Thyroid gland (tissue), 4 donors: ENCODE measurements at places on chromosomes 2 and 18. TPM values are rescaled to one million over a fixed set of nuclear protein-coding genes. Genes with fewer than 3 reads are reported as not detected.

Gene GALNT14
- total RNA-seq, result 0.54 TPM

Gene C2orf66
- not detected for total RNA-seq

Gene MYO3B
- 7.4 TPM for total RNA-seq

Gene BCS1L
- 31.7 TPM for total RNA-seq

Gene FZD7
- total RNA-seq, result 10.1 TPM

Gene COL6A3
- 140 TPM for total RNA-seq

Gene TUBA3E
- not detected for total RNA-seq

Gene PLGLB1
- total RNA-seq, result 2.3 TPM

Gene RAB3GAP1
- total RNA-seq, result 74.5 TPM

Gene SNRNP27
- total RNA-seq, result 47.5 TPM

Gene SNX17
- 148 TPM for total RNA-seq

Gene GAREM2
- 2.6 TPM for total RNA-seq

Gene CROCC2
- total RNA-seq, result not detected

Gene LONRF2
- 16.5 TPM for total RNA-seq

Gene RAPGEF4
- 16.2 TPM for total RNA-seq

Gene ZNF385B
- total RNA-seq, result 1.3 TPM

Gene RESP18
- not detected for total RNA-seq

Gene OTX1
- not detected for total RNA-seq

Gene SMCHD1
- total RNA-seq, result 72.5 TPM

Gene SULT1C4
- 9.2 TPM for total RNA-seq

Gene RFX8
- not detected for total RNA-seq

Gene GATA6
- 18.9 TPM for total RNA-seq

Gene HRH4
- total RNA-seq, result not detected

Gene TIMM21
- total RNA-seq, result 18.2 TPM

Gene ZNF516
- total RNA-seq, result 25.4 TPM

Gene SERPINB7
- not detected for total RNA-seq

Gene SEMA4C
- 21.7 TPM for total RNA-seq

Gene RND3
- 7.6 TPM for total RNA-seq

Gene RASGRP3
- 31.2 TPM for total RNA-seq

Gene CAPN14
- total RNA-seq, result 0.15 TPM

Gene CYTIP
- 8.9 TPM for total RNA-seq

Gene COL4A3
- total RNA-seq, result 70.0 TPM

Gene TM4SF20
- not detected for total RNA-seq

Gene ADCYAP1
- 0.20 TPM for total RNA-seq

Gene DTNA
- 86.0 TPM for total RNA-seq

Gene KIF5C
- total RNA-seq, result 2.8 TPM

Gene REEP1
- 2.5 TPM for total RNA-seq
